Activated effector memory CD4-positive, alpha-beta T cell treated with Interleukin-2 at 50 U/mL for 16 hours (primary cell): ENCODE measurements at places on chromosomes 12 and 14.

- no peak for DNase-seq
Measured at GRCh38 chr12:2960390-2960956, 1.3 kb downstream of the TEAD4 start.

GRCh38 chr12:72295101-72295500 lies 22.9 kb downstream of the TRHDE start:
- no peak for DNase-seq

GRCh38 chr12:70508178-70508577 lies 129.1 kb downstream of the PTPRB start:
- DNase-seq = no peak

DNA sequence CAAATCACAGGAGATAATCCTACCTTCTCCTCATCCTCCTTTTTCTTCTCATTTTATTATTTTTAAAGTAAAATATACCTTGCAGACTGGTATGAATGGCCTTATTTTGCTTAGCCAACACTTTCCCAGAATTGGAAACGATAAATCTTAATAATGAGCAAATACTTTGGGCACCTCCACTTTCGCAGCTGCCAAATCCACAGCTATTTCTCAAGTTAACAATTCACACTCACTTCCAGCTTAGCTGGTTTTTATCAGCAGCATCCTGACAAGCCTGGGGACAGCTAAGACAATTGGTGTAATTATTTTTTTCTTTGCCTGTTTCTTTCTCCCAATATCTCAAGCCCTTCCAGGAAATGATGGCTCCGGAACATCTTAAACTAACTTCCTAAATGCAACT lies 867.5 kb upstream of the TMEM132C start:
- no peak for DNase-seq

GRCh38 chr14:106694638-106695393 lies 1168.4 kb downstream of the TMEM121 start:
- peak; percentile 27 for DNase-seq
